ENCODE measurements at places on chromosomes 7 and 10.

GRCh38 chr10:118922226-118922625 lies 107.3 kb upstream of the NANOS1 start:
- DNase-seq = no peak

DNA sequence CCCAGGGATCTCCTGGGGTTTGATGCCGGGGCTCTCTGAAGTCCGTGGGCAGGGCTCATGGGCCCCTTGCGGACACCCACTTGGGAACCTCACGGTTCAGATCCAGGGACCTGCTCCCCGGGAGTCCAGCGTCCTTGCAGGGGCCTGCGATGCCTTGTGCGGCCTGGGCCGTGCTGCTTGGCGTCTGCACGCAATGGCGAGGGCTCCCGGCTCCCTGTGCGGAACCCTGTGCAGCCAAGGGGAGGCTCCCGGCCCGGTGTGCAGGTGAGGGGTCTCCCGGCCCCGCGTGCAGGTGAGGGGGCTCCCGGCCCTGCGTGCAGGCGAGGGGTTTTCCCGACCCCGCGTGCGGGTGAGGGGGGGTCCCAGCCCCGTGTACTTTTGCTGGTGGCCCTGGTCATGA lies 146.7 kb downstream of the DNAJB6 start:
- DNase-seq = no peak

GRCh38 chr10:130809181-130809580 lies 502.3 kb downstream of the TCERG1L start:
- no peak for DNase-seq

- DNase-seq = no peak
Measured at GRCh38 chr10:9149134-9149533, 1094.6 kb downstream of the GATA3 start.

DNA sequence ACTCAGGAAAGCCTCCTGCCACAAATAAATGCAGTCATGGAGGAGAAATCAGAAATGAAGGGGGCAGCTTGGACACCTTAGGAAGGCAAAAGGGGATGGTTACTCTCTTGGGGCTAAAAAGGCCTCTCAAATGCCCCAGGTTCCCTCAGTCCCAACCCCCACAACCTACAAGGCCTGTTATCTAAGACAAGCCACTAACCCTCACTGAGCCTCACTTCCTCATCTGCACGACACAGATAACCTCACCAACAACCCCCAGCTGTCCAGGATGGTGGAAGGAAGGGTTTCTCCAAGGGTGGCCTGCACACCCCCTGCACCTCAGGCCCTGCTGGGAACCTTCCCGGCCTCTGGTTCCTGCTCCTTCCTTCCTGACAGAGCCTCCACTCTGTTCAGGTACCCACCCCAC lies 29.2 kb downstream of the SORBS1 start:
- DNase-seq = no peak

All from kidney epithelial cell (primary cell).